ENCODE measurements at places on chromosomes 16 and 17.

GRCh38 chr16:69423189-69423588 lies 1.2 kb upstream of the CYB5B start:
- no peak for DNase-seq

DNA sequence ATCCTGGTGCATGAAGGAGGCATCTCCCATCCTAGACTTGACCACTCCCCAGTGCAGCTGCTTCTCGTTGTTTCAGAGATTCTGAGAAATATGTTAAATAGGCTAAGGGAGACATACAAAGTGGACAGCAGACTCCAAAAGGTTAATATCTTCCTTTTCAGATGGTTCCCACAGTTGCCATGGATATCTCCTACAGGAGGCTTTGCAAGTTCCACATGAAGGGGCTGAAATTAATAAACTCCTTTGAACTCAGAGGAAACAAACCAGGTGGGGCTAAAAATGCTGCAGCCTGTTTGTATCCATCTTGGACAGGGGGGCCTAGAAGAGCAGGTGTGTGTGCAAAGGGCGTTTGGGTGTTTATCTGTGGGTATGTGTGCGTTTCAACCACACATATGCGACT lies 257.4 kb upstream of the XYLT1 start:
- DNase-seq: no peak

GRCh38 chr17:76485569-76485968 lies 15.7 kb downstream of the RHBDF2 start:
- DNase-seq: no peak

DNA sequence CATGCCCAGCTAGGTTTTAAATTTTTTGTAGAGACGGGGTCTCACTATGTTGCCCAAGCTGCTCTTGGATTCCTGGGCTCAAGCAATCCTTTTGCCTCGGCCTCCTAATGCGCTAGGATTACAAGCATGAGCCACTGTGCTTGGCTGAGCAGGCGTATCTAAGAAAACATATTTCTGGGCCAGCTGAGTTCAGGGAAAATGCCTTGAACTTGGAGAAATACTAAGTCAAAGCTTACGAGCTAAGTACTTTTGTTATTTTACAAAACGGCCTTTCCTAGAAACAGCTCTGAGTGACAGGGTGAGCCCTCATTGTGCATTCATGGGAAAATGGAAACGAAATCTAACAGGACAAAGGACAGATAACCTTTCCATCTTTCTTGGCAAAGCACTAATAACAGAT lies 24.7 kb downstream of the DNAI2 start:
- no peak for DNase-seq

DNA sequence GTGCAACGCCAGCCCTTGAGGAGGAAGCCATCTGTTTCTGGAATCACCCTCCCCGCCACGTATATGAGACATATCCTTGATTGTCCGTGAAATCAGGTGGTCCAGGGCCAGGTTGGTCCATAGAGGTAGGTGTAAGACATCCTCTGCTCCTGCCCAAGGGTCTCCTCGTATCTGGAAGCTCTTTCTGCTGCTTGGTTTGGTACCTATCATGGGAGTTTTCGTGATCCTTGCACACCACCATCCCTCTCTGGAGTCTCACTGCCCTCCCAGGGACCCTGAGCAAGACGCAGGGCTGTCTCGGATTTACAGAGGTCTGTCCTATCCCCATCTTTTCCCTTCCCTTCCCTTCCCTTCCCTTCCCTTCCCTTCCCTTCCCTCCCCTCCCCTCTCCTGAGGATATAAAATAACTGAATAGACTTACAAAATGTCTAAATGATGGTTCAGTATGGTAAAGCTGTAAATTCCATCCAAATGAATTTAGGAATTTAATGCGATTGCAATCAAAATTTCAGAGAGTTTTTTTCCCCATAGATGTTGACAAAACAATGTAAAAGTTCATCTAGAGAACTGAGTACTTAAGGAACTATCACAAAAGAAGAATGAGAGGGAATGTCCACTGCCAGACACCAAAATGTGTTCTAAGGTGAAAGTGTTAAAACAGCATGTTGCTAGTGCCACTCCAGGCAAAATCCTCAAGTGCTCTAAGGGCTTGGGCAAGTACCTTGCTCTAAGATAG lies 2.0 kb upstream of the CCDC42 start:
- DNase-seq: no peak

DNA sequence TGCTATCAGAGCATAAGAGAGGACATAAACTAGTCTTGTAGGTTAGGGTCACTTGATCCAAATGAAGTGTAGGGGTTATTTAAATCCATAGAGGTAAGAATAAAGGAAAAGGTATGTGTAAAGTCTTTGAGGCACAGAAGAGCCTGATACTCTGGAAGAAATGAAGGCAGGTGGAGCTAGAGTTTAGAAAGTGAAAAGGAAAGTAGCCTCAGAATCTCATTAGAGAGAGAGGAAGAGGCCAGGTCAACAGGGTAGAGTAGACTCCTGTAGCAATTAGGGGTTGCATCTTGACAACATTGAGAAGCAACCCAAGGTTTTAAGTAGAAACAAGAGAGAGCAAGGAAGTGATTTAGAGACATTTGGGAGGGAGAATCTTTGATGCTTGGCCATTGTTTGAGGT lies 235.2 kb upstream of the SOX9 start:
- DNase-seq: no peak

GRCh38 chr16:1947369-1947670 lies 4.3 kb upstream of the MSRB1 start:
- DNase-seq: no peak

- no peak for DNase-seq
These were observed 10.7 kb downstream of the UTP4 start for GRCh38 chr16:69143116-69143515.

DNA sequence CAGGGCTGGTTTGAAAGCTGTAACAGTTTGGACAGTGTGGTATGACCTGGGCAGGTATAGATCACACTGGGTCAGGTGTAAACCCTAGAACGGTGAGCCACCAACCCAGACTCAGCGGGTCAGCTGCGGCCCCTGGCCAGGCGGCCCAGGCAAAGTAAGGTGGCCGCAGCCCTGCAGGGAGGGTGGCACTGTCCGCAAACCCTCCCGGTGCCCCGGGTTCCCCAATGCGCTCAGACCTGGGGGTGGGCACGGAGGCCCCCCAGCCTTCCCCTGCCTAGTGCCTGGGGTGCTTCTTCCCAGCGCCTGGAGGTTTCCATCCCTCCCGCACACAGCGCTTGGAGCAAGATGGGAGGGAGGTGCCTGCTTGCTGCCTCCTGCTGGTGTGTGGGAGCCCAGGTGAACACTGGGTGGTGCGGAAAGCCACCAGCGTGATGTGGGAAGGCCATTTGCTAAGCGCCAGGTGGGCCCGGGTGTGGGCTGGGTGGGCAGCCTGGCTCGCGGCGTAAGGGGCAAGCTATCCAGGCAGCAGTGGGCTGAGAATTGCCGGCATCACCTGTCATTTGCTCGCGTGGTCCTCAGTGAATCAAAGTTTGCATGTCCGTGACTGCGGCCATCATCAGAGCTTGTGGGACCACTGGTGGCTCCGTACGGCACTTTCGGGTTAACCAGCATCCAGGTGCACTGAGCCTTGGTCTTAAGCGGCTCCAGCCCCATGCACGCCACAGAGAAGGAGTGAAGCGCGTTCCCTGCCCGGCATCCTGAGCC lies 47.3 kb upstream of the GNG13 start:
- no peak for DNase-seq

- no peak for DNase-seq
These were observed 52.2 kb downstream of the CCT6B start for GRCh38 chr17:34909040-34909439.

- DNase-seq: peak; percentile 67
These were observed at the start of gene CAPN15 for GRCh38 chr16:527015-527903. CAPN15 (plus strand) TSS chr16:527712; CDS start chr16:546839, 19,127 bp downstream.

- DNase-seq: no peak
These were observed 5.0 kb upstream of the TLCD2 start for GRCh38 chr17:1714980-1715802.

All from GM18507 (cell line).